Activated T-helper 9 cell treated with anti-CD3 and anti-CD28 coated beads, Interleukin-2, amount 50 U/mL, for 16 hours (primary cell): ENCODE measurements at places on chromosomes 11 and 22.

- DNase-seq, result no peak
Measured at GRCh38 chr22:25747245-25747944, 5.4 kb downstream of the MYO18B start.

- no peak for DNase-seq
Measured at GRCh38 chr11:36817336-36817965, 219.4 kb upstream of the RAG2 start.

GRCh38 chr22:17112491-17113042, 8.6 kb downstream of the TMEM121B start:
- DNase-seq, result no peak

DNA sequence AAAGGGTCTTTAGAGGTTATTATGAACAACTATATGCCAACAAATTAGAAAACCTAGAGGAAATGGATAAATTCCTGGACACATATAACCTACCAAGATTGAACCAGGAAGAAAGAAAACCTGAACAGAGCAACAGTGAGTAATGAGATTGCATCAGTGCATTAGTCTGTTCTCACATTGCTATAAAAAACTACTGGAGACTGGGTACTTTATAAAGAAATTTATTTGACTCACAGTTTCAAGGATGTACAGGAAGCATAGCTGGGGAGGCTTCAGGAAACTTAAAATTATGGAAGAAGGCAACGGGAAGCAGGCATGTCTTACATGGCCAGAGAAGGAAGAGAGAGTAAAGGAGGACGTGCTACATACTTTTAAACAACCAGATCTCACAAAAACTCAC, 70.8 kb upstream of the GNAZ start:
- DNase-seq, result no peak

- DNase-seq, result no peak
Measured at GRCh38 chr22:46602025-46602424, 18.2 kb upstream of the GRAMD4 start.

DNA sequence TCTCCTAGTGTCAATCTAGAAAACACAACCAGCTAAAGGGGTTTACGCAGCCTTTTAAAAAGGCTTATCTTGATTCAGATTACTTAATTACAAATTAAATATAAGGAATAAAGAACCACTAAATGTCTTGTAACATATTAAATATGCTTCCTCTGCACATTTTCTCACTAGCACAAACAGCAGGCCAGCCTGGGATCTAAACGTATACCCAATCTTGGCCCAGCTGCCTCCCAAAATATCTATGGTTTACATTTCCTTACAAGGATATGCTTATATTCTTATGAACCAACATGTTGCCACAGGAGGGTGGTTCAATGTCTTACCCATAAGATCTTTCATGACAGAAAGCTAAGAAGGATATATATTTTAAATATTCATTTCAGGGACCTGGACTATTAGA, 7.7 kb downstream of the LGR4 start:
- DNase-seq, result no peak

GRCh38 chr11:13262096-13262495, 15.5 kb upstream of the BMAL1 start:
- no peak for DNase-seq

GRCh38 chr11:68314203-68315170, 2.1 kb downstream of the LRP5 start:
- DNase-seq, result no peak

DNA sequence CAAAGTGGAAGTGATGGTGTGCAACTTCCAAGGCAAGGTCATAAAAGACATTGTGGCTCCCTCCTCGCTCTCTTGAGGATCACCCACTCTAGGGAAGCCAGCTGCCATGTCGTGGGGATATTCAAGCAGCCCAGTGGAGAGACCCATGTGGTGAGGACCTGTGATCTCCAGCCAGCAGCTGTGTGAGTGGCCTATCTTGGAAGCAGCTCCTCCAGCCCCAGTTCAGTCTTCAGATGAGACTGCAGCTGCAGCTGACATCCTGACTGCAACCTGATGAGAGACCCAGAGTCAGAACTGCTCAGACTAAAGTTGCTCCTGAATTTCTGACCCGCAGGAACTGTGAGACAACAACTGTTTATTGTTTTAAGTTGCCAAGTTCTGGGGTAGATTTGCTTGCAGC, 86.4 kb upstream of the GRK3 start:
- no peak for DNase-seq

- no peak for DNase-seq
Measured at GRCh38 chr11:131108760-131109159, 192.5 kb upstream of the SNX19 start.

- DNase-seq, result no peak
Measured at GRCh38 chr11:74559934-74560309, 32.5 kb upstream of the POLD3 start.

DNA sequence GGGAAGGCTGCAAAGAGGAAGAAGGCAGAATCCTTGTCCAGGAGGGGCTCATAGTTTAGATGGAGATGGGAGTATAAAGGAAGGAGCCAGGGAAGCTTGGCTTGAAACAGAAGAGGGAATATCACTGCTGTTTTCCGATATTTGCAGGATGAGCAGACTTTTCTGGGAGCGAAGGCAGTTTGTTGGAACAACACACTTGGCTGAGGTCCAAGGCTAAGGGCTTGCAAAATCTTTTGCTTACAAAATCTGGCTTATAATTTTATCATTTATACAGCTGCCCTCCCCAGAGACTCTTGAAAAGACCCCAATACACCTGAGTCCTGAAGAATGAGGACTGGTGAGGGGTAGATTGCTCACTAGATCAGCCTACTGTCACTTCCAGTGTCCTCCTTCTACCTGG, 174.8 kb downstream of the NELL1 start:
- no peak for DNase-seq

DNA sequence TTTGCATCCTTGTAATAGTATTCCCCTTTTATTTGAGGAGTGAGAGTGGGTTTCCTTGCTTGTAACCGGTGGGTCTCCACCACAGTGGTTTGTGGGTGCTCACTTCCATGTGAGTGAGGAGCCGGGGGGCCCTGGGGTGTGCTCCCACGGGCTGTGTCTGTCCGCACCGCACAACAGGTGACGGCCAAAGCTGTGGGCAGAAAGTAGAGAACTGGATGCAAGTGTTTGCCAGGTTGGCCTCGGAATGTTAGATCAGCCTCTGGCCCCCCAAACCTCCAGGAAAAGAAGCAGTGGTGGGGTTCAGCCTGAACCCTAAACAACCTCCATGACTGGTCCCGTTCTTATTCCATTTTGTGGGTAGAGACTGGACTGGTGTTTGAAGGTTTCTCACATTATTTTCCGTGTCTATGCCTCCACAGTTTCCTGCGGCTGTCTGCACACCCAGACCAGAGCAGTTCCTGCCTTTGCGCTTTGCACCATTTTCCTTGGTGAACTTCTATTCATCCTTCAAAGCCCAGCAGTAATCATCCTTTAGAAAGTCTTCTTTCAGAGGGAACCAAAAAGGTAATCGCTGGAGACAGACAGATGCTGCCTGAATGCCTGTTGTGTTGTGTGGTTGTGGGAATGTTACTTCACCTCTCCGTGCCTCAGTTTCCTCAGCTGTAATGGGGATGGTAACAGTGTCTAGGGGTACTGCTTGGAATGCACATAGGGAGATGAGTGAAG, 77.2 kb downstream of the MYEOV start:
- no peak for DNase-seq

DNA sequence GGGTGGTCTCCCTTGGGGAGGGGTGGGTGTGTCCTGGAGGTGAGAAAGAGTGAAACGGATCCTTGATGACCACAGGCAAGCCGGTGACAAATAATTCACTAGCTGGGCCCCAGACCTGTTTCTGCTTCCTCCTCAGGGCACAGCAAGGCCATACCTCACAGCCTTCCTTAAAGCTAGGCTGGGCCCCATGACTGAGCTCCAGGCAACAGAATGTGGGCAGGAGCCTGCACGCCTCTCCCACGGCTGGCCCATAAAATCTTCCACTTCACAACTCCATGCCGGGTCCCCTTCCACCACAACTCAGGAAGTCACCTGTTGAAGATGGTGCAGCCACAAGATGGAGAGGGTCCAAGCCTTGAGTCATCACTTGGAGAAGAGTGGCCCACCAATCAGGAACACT, 23.9 kb downstream of the SLC22A12 start:
- no peak for DNase-seq

DNA sequence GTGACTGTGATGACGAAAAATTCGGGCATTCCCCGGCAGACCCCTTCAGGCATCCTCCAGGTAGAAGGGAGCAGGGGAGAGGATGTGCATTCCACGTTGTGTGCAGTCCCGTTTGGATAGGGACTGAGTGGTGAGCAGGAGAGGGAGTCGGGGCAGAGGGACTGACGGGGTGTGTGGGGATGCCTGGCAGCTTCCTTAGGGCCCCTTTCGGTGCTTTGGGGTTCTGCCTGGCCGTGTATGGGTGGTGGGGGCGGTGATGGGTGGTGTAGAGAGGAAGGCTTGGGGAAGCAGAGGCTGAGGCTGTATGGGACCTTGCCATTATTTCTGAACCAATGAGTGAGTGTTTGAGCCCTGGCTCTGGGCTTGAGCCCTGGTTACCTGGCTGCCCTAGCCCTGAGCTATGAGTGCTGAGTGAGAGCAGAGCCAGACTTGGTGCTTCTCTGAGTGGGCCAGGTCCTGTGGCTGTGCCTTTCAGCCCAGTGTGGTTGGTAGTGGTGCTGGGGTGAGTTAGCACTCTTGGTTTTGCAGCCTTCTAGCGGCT, 914 bp downstream of the INPPL1 start:
- no peak for DNase-seq

DNA sequence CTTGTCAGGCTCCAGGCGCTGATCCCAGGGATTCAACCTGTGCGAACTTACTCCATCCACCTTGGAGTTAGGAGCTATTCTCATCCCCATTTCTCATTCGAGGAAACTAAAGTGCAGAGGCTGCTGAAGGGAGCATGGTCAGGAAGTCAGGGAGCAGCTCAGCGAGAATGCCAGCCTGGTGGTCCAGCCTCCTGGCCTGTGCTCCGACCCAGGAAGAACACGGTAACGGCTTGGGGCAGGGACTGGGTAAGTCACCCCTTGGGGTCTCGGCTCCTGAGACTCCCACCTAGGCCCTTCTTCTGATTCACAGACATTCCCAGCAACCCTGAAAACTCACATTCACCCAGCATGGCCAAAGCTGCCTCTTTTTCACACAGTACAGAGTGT, 132.8 kb downstream of the CRYBB2 start:
- no peak for DNase-seq

- no peak for DNase-seq
Measured at GRCh38 chr11:101866619-101867491, 48.0 kb upstream of the CEP126 start.

DNA sequence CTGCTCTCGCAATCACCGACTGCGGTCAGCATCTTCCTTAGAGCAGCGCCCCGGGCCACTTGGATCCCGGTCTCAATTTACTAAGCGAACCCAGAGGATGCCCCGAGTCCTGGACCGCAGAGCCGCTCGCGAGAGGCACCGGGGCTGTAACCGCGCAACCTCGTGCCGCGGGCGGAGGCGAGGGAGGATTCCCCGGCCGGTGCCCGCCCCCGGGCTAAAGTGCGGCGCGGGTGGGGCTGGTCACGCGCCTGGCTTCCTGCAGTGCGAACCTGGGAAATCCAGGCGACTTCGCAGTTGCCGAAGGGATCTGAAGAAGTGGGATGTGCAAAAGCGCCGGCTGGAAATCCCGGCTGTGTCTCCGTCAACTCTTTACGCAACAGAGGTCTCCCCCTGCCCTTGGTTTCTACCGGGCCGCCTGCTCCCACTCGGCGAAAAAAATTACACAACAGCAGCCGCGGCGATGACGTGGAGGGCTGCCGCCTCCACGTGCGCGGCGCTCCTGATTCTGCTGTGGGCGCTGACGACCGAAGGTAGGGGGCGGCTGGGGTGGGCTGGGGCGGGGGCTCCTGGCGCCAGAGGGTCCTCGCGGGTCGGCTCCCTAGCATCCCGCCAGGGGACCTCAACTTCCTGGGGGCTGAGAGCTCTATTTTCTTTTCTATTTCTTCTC, at the start of gene NCR3LG1:
Gene NCR3LG1, plus strand, starts transcription at position 291 of the 667 bp plus-strand sequence. Its CDS starts 170 bp downstream, at position 461.
- peak; percentile 58 for DNase-seq

GRCh38 chr11:18243783-18244362, 4.6 kb downstream of the SAA2 start:
- DNase-seq, result peak; percentile 24

DNA sequence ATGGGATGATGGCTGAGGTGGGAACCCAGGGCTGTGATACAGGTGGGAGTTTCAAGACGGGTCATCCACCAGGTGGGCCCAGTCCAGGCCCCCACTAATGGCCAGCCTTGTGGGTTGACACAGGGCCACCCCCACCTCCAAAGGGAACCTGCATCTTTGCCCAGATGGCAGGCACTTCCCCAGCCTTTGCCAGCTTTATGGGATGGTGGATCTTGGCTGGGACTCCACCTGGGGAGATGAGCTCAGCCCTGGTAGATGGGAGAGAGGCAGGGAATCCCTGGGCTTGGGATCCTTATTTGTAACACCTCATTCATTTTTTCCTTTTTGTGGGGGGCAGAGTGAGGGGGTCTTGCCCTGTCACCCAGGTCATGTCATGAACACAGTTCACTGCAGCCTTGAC, 33.4 kb downstream of the CD82 start:
- DNase-seq, result no peak

GRCh38 chr11:28759311-28759710, 651.1 kb downstream of the METTL15 start:
- DNase-seq, result no peak

GRCh38 chr11:66981976-66982578, 7.0 kb downstream of the C11orf86 start:
- no peak for DNase-seq

DNA sequence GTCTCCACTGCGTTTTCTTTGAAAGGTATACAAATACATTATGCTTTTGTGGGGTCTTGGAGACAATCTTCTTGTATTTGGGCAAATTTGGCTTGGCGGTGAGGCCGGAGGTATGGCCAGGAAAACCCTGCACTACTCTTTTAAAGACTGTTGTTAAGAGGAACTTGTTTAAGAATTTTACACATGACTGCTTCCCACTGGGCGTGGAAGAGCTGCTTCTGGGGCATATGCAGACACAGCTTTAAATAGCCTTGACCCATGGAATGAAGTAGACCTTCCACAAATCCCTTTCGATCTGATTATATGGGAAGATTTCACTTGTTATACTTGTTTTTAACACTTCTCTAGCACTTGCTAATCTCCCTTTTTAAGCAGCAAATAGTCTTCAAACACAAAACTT, 453.6 kb downstream of the MN1 start:
- DNase-seq, result no peak
